ENCODE measurements at places on chromosomes 2 and 18. TPM values are rescaled to one million over a fixed set of nuclear protein-coding genes. Genes with fewer than 3 reads are reported as not detected.

Gene APOB
- not detected for total RNA-seq

DNA sequence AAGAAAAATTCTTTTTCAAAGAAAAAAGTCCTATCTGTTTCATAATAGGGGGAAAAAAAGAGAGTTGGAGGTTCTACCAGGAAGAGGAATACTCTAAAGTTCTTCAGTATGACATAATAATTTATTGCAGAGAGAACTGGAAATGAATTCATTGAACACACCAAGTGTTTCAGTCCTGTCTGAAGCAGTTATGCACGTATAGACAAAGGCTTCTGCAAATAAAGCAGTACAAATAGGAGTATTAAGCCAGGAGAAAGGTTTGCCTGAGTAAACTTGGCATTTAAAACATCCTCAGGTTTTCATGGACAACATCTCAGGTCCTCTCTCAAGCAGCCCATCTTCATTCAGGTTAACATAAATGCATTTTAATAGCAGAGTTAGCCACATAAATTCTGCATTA lies 141.6 kb downstream of the CCDC148 start:
- DNase-seq, result no peak

GRCh38 chr18:52824126-52824525 lies 484.1 kb downstream of the DCC start:
- no peak for DNase-seq

DNA sequence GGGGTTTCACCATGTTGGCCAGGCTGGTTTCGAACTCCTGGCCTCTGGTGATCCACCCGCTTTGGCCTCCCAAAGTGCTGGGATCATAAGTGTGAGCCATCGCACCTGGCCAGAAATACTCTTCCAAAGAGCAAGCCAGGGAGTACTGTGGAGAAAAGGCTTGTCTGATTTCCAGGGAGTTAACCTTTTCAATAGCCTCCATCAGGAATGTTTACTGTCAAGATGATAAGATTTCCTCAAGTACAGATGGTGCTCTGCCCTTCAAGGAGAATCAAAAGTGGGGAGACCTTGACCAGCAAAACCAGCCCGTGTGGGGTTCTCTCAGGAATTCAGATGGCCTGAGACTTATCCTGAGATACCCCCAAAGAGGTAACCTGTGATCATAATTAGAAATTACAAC lies 237.2 kb downstream of the PRKCE start:
- DNase-seq, result no peak
